Activated T-helper 1 cell treated with Interleukin-2 at 50 U/mL for 16 hours (primary cell): ENCODE measurements at places on chromosomes 7 and 10.

DNA sequence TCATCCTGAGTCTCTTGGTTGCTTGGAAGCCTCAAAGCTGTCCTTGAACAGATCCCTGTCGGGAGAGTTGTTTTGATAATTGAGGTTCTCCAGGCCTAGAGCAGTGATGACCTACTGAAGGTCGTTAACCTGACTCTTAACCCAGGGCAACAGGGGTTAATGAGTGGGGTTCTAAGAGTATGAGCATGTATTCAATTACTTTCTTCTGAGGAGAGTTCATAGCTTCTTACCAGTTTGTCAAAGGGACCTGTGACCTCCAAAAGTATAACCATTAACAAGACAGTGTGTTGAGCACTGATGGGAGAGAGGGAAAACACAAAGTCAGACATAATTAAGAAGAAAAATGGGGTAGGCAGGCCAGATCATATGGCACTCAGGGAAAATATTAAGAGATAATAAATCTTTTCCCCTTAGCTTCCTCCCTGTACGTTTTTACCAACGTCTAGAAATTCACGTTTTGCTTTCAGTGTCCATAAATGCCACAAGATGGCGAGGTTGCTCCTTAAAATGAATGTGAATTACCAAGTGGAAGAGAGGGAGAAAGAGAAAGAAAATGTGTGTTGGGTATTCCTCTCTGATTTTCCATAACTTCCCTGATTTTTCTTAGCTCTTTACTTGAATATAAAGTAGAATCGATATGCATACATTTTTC is 97.6 kb downstream of the SUGCT start:
- no peak for DNase-seq

DNA sequence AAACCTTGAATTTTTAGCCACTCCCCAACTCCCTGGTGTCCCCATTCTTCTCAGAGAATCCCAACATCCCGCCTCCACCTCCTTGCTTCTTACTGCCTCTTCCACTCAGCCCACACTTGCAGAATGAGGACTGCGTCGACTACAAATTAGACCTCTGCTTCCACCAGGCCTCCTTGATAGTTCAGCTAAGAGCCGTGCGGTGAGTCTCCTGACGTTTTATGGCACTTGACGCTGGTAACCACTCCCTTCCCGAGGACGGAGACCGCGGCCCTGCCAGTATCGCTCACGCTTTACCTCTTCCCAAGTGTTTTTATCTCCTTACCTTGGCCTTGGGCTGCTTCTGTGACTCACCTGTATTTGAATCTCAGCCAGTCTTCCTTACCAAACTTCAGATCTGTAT is 31.1 kb downstream of the RBM17 start:
- DNase-seq: no peak

DNA sequence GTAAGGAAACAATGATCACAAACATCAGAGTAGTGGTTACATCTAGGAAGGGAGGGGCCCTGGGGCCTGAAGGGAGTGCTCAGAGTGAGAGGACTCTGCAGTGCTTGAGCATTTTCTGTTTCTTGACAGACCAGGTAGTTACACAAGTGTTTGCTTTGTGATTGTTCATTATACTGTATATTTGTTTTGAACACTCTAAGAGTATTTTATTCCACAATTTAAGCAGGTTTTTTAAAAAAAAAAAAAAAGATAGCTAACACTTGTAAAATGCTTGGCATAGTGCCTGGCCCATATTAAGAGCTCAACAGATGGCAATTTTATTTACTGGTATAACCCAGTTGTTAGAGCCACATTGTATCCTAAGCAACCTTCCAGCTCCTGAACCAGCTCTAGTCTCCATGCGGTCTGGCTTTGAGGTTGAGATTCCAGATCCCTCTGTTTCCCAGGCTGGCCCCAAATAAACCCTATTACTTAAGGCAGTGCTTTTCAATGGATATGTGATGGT is 20.1 kb upstream of the ATXN7L1 start:
- no peak for DNase-seq

DNA sequence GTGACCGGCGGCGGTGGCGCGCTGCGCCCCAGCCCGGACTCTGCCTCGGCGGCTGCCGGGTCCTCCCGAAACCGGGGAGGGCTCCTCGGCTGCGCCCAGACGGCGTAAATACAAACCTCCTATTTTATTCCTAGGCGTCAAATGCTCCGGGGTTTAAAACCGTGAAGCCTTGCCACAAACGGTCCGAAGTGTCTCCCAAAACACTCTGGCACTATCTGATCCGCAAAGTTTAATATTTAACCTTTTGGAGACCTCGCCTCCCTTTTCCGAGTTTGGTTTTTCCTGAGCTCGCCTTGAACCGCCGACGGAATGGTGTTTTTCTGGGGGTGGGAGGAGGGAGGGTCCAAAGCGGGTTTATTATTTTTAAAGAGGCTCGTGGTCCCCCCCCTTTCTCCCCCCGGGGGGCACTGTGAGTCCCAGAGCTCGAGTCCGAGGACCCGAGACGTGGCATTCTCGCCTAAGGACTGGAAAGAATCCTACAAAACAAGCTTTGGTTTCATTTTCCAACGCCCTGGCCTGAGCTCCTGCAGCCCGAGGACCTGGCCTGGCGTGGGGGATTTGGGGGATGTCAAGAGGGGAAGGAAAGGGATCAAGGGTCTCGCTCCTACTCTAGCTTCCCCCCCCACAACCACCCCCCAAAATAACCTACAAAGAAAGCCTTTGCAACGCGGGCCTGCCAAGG is 1.8 kb downstream of the TNRC18 start:
- DNase-seq: no peak

GRCh38 chr10:44923611-44924010 is 12.5 kb downstream of the TMEM72 start:
- DNase-seq: no peak

GRCh38 chr10:35778306-35778705 is 136.2 kb upstream of the FZD8 start:
- DNase-seq: no peak

DNA sequence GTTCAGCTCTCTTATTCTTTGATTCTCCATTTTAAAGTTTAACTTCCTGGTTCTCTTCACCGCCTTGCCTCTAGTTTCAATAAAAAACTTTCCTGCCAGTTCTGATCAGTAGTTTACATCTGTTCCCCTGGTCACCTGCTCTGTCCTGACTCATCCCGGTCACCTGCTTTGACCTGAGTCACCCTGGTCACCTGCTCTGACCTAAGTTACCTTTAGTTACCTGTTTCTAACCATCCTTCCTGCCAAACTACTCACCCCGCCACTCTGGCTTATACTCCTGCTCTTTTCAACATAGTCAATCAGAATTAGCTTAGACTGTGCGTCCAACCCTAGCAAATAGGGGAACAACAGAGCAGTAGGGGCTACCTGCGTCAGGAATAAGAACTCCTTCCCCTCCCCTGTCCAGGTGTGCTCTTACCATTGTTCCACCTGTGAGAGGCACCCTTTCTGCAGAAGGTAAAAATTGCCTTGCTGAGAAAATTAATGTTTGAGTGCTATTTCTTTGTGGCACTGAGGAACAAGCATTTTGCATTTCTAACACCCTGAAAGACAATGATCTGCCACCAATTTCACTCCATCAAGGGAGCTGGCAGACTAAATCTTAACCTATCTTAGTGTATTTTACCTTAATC is 263.6 kb downstream of the DOCK4 start:
- no peak for DNase-seq

DNA sequence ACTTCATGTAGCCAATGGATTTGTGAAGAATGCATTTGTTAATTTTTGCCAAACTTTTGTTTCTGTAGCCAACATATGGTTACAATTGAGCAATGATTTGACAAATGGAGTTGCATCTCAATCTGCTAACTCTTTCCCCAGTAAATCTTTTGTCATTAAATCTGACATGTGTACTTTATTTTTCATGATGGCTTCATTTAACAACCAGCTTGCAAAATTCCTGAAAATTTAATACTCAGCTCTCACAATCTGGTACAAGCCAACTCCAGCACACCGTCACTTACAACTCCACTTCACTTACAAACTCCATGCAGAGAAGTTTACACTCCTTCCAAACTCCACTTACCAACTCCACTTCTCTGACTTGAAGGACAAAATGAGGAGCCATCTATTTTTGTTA is 26.5 kb upstream of the HIBADH start:
- no peak for DNase-seq

DNA sequence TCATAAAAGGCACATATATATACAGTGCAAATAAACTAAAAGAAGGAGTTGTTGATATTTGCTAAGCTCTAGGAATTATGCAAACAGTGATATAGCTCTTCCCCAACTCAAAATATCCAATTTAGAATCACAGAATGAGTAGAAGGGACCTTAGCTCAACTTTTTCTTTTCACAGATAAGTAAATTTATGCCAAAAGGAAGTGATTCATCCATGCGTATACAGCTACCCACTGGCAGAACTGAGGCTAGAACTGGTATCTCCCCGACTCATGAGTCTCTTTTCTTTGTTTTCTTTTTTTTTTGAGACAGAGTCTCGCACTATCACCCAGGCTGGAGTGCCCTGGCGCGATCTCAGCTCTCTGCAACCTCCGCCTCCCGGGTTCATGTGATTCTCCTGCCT is 54.2 kb upstream of the SVIL start:
- DNase-seq: no peak

- DNase-seq: no peak
Observed at GRCh38 chr7:56079450-56080185, 13.1 kb downstream of the PHKG1 start.

DNA sequence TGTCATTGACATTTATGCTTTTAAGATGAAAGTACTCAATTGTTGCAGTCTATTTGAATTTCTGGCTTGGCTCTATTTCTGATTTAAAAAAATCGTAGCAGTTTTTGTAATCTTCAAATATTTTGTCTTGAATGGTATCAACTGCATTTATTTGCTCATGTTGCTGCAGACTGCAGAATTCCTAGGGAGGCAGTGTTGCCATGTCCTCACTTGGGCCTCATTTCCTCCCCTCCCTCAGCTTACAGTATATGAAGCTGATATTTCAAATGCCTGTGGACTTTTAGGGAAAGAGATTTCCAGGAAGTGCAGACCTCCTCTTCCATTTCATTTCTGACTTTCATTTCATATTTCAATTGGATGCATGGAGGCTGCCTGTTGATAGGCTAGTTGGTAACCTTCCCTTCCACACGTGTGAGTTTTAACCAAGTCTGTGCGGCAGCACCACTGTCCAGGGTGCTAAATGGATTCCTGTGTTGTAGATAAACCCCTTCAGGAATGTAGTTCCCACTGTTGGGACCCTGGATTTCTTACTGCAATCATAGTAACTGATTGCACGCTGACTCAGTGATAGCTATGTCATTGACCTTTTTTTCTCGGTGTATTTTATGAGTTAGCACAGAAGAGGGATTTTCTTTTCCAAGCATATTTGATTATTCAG is 17.5 kb downstream of the VPS50 start:
- no peak for DNase-seq

DNA sequence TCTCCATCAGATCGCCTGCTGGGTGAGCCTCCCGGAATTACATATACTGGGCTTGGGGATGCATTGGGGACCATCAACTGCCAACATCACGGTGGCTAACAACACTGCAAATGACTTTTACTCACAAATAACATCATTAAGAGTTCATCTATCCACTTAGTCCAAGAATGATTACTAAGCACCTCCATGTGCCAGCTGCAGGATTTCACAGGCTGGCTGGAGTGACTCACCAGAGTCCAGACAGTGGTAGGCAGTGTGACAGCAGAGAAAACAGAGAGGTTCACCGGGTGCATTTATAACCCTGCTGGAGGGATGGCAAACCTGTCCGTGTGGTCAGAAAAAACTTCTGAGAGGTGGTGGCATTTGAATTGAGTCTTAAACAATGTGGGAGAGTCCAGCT is 3.2 kb upstream of the IGFBP3 start:
- no peak for DNase-seq

- no peak for DNase-seq
Observed at GRCh38 chr7:127287133-127287532, 34.4 kb upstream of the GRM8 start.

DNA sequence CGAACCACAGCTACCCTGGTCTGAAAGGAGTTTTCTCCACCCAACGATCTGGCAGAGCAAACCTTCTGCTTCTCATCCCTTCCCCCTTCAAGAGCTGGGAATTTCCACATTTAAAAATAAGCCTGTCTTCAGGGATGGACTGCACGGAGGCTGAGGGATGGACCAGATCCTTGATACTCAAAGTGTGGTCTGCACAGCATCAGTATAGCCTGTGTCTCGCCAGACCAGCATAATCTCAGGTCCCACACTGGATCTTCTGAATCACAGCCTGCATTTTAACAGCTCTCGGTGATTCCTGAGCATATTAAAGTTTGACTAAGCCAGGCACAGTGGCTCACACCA is 7.1 kb downstream of the KCNMA1 start:
- DNase-seq: no peak

DNA sequence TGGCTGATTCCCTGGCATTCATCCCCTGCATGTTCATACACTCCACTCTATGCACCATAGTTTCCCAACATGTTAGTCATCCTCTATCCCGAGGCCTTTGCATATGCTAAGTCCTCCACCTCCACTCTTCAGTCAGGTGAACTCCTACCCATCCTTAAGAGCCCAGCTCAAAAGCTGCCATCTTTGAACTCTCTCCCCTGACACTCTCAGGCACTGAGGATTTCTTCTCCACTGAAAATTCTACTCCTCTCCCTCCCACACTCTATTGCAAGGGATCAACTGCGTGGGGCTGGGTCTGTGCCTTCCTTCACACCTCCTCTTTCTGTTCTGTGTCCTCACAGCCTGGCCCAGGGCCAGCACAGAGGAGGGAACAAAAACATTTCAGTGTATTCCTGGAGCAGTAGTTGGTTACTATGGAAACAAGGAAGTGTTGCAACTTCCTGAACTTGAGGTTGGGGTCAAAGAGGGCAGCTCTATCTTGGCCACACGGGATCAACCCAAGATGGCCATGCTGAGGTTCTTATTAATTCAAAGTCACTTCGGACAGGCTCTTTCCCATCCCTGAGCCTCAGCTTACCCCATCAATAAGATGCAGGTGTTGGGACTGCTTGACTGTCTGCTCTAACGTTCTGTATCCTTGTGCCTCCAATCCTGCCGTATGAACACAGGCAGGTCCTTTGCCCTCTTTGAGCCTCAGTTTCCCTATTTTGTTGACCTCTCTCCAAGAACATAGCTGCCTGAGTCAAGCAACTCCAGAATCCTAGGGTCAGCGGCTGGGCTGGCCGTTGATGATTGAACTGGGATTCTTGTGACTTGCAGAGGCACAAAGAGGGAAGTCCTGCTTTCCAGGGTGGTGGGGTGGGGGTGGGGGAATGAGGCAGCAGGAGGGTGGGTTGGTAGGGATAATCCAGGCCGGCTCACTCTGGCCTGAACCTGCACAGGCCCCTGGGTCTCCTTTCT is 15.5 kb downstream of the ZMIZ1 start:
- no peak for DNase-seq

GRCh38 chr7:102028206-102028826 is 210.9 kb downstream of the CUX1 start:
- DNase-seq: no peak
